Activated CD8-positive, alpha-beta memory T cell treated with anti-CD3 and anti-CD28 coated beads for 1 hour (primary cell): ENCODE measurements at places on chromosomes 1 and 21.

- DNase-seq: no peak
These were observed 18.1 kb upstream of the SLC44A3 start for GRCh38 chr1:94801919-94802546.

DNA sequence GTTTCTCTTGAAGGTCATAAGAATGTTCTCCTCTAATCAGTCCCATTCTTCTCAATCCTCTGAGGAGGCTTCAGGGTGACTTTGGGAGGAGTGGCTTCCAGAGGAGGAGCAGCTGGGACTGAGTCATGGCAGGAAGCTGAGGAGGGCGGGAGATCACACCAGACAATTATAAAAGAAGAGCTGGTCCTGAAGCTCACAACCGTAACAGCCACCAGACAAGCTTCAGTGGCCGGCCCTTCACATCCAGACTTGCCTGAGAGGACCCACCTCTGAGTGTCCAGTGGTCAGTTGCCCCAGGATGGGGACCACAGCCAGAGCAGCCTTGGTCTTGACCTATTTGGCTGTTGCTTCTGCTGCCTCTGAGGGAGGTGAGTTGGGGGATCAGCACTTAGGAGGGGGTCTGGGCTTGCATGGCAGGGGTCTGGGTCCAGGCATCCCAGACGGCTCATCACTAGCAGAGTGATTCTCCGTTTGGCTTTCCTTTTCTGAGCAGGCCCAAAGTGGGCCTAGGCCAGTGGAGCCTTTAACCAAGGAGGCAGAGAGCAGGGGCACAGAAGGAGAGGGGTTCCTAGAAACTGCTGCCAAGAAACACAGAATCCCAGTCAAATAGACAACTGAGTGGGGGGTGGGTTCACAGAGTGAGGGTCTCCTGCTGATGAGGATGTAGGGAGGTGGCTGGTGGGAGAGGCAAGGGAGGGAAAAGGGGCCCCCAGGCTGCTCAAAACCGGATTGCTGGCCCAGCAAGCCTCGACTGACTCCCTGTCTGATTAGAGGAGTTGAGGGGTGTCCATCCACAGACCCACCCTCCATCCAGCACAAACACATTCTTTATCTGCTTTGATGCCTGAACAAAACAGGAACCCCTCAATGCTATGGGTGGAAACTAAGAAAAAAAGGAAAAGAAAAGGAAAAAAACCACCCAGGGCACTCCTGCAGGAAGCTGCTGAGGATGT is at the start of gene ECM1:
Gene ECM1, plus strand, starts transcription at position 198 of the 953 bp plus-strand sequence. Its CDS starts 101 bp downstream, at position 299.
- DNase-seq: no peak

DNA sequence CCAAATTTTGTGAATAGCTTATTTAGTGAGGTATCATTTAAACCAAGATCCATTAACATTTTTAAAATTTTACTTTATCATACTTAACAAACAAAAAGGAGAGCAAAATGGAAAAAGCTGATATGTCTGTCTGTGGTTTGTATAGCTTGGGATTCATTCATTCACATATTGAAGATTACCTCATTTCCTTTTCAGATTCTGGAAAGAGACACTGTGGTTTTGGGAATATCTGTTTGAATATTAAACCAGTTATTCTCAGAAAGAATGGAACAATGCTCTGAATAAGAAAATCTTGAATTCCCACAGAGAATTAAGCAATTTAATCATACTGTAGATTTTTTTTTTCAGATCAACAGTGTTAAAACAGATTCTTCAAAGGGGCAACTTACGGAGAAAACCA is 93.8 kb upstream of the PRDX6 start:
- no peak for DNase-seq

DNA sequence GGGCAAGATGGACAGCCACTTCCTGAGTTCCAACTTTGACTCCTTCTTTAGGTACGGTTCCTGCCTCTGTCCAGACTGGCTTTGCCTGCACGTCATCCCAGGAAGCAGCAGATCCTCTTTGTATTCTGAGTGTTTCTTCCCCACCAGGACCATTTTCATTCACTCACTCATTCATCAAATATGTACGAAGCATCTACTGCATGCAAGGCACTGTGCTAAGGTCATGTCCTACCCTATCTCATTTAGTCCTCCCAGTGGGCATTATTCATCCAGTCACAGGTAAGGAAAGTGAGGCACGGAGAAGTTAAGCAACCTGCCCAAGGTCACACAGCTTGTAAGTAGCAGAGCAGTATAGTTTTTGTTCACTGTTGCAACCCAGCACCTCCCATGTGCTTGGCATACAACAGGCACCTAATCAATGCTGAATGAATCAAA is 13.9 kb downstream of the CRYBG2 start:
- no peak for DNase-seq

DNA sequence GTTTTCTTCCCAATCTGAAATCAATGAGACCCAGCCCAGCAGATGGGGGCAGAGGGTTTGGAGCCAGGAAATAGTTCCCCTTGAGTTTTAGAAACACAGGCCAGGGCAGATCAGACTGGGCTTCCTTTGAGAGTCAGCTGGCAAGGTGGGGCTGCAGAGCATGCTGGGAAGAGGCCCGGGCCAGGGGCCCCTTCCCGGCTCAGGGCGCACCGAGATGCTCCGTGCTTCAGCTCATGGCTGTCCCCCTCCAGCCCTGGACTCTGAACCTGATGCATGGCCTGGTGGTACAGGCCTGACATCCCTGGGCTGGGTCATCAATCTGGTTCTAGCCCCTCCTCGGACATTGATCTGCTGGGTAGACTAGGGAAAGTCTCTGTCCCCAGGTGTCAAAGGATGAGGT is 65.1 kb upstream of the RUNX3 start:
- no peak for DNase-seq

DNA sequence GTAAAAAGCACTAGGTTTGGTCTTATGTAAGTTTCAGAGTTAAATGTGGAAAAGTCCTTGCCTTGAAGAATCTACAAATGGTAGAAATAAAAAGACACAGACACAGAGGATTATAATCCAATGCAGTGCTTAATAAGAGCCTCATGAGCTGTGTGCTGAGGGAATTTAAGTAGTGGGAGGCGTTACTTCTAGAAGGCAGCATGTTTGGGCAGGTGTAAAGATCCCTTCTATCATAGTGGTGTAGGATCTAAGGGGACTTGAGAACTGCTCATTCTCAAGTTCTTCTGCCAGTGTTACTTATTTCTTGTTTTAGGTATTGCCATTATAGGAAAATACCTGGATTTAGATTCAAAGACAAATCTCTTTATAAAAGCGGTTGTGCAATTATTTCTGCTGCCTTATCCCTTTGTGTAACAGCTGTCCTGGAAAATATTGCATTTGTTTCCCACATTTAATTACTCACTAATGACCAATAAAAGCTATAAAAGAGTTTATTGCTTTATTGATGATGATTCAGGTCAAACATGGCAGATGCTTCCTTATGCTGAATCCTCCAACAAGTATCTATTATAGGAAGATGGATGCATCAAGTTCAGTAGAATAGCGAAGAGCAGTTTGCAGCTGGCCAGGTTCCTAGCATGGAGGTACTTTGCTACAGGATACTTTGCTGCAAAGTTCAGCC is 132.5 kb upstream of the IVNS1ABP start:
- no peak for DNase-seq

DNA sequence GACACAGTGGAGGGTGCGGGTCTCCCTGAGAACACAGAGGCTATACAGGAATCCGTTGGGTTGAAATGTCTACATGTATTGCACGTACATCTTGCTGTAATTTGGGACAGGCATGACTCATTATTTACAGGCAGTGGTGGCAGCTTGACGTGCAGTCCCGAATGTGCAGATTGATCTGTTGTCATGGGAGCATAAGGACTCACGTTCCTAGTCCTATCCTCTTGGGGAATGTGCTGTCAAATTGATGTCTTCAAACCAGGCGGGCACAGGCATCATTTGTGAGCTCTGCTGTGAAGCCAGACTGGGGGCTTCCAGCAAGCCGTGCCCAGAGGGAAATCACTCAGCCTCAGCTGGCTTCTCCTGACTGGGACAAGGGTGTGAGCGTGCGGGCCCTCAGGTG is 40.5 kb downstream of the S100B start:
- DNase-seq: no peak

GRCh38 chr1:202130816-202131522 is 8.3 kb downstream of the GPR37L1 start:
- DNase-seq: no peak

DNA sequence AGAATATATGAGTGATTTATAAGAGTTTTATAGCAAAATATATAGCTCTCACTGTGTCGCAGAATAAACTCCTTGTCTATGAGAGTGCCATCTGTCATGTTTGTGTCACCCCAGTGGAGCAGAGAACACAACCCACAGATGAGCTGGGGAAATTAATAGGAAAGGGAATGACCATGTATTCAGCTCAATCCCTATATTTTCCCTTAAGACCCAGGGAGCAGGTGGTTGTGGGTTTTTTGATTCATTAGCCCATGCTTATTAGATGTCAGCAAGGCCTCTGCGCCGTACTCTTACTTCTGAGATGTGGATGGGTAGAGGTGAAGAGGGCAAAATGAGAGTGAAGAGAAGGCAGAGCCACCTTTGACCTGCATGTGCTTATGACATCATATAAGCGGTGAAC is 4.1 kb upstream of the GREM2 start:
- DNase-seq: no peak
